Activated CD4-positive, CD25-positive, alpha-beta regulatory T cell treated with anti-CD3 and anti-CD28 coated beads, Interleukin-2, amount 50 U/mL, for 16 hours (primary cell): ENCODE measurements at places on chromosomes 2 and 18.
A peak's percentile ranks its signal among the peaks of the same experiment; 100 is the strongest.

DNA sequence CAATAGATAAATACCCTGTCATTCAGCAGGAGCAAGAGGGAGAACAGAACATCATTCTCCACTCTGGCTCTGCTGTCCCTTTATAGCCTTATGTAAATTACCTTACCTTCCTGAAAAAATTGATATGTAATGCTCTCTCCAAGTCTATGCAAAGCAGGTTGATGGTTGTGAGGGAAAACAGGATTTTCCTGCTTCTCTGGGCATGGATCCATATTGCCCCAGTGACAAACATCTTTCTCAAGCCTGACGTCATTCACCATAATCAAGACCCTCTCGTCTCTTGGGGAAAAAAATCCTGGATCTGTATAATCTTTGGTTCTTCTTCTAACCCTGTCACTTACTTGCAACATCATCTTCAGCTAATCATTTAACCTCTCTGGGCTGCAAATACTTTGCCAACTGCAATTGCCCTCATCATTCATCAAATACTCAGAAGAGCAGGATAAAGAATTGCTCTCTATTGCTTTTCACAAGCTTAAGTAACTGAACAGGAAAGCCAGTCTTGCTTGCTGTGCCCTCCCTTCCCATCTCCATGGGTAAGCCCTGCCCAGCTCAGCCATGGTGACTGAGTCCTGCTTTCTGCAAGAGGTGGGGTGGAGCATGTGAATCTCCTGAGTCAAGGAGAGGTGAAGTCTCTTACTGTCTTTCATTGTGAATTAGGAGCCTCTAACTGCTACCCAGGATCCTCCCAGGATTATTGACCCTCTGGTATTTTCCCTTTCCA is 123.7 kb upstream of the KLF7 start:
- DNase-seq: no peak

- DNase-seq: no peak
Measured at GRCh38 chr2:217075268-217076057, 215.6 kb upstream of the TNP1 start.

DNA sequence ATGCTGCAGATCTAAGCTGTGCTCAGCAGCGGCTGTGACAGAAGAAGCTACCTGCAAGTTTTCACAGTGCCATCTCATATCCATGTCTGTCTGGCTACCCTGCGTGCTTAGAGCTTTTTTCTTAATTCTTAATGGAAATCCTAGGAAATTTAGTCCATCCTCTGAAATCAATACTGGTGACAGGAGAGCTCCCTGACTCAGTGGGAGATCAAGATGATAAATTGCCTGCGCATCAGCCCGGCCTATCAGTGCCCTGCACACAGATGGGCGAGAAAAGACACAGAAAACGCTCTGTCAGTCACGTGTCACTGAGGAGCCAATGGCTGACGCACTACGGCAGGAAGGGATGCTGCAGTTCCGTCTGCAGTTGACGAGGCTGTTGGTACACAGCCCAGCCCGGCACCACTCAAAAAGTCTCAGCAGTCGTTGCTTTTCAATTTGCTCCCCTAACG is 819.6 kb upstream of the FSHR start:
- DNase-seq: no peak

- peak; percentile 53 for DNase-seq
Measured at GRCh38 chr2:237421542-237422116, 7.7 kb upstream of the COL6A3 start.

GRCh38 chr18:79528846-79529245 is 133.1 kb downstream of the NFATC1 start:
- DNase-seq: peak; percentile 49

DNA sequence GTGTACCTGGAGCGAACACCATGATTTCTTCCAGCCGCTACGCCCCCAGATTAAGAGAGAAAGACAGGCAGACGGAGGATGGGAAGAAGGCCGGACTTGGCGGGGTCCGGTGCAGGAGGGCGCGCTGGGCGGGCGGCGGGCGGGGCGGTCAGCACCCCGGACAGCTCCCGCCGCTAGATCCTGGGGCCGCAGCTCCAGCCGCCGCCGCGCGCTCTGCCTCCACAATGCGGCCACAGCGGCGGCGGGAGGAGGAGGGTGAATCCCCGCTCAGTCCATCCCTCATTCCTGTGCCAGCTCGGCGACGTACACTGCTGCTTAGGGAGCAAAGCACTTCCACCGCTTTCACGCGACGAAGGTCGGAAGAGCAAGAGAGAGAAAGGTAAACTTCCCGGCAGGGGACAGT is at the start of gene AKAIN1:
AKAIN1 (minus strand) TSS at position 226 of the 403 bp plus-strand sequence; CDS start at position 22, 204 bp downstream.
- DNase-seq: no peak

DNA sequence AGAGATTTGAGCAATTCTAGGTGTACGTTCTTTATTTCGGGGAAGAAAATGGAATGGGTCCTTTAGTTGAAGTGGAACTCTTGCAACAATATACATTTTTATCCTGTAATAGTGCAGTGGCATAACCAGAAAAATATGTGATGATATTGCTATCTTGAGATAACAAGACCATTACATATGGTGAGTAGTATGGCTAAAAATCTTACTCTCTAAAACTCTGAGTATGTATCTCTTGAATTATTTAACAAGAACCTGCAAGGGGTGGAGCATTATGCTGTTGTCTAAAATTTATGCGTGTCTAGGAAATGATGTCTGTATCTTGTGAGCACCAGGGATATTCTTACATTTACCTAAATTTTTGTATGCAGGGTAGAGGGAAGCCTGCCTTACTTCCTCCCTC is 68.4 kb upstream of the SLC4A10 start:
- no peak for DNase-seq

- DNase-seq: no peak
Measured at GRCh38 chr2:8549942-8550341, 131.9 kb upstream of the ID2 start.
